ENCODE measurements at places on chromosomes 6 and 20.

- DNase-seq: no peak
These were observed 73.2 kb downstream of the RSPO3 start for GRCh38 chr6:127191716-127192115.

GRCh38 chr6:113143206-113143605 is 713.9 kb upstream of the MARCKS start:
- DNase-seq: no peak

- no peak for DNase-seq
These were observed 129.2 kb upstream of the PCSK2 start for GRCh38 chr20:17097603-17098002.

DNA sequence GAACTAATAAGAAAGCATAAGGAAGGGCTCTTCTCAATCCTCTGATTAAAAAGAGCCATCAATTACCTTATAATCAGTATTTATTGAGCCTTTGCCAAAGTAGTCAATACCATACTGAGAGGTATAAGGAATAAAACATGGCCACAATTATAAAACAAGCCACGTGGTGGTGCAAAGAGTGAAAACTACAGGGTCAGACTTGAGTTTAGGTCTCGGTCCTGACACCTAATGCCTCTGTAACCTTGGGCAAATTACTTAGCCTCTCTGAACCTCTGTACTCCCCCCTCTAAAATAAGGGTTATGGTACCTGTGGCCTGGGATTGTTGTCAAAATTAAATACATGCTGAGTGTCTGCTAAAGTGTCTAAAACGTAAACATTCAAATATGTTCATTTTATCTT is 11.8 kb downstream of the TRIM10 start:
- DNase-seq: no peak

DNA sequence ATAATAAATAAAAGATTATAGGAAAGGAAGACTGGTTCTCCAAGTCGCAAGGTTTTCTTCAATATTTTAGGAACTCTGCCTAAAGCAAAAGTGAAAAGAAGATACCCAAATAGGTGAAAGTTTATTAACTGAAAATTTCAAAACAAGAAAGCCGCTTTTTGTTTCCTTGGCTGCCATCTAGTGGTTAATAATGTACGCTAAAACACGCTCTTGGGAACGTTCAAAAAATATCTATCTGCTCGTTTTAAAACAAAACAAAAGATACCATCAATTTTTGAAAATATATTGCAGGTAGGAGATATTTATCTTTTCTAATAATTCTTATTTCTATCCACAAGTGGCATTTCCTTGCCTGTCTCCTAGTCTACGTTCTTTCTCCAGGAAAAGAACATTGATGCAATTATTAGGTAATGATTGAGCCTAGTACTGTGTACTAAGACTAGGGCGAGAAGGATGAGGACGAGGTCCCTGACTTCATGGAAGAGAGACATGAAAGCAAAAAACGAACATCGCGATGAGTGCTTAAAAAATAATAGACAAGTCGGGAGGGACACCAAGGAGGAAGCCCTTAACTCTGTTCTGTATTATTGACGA is 97.2 kb downstream of the SPTLC3 start:
- peak; percentile 10 for DNase-seq

DNA sequence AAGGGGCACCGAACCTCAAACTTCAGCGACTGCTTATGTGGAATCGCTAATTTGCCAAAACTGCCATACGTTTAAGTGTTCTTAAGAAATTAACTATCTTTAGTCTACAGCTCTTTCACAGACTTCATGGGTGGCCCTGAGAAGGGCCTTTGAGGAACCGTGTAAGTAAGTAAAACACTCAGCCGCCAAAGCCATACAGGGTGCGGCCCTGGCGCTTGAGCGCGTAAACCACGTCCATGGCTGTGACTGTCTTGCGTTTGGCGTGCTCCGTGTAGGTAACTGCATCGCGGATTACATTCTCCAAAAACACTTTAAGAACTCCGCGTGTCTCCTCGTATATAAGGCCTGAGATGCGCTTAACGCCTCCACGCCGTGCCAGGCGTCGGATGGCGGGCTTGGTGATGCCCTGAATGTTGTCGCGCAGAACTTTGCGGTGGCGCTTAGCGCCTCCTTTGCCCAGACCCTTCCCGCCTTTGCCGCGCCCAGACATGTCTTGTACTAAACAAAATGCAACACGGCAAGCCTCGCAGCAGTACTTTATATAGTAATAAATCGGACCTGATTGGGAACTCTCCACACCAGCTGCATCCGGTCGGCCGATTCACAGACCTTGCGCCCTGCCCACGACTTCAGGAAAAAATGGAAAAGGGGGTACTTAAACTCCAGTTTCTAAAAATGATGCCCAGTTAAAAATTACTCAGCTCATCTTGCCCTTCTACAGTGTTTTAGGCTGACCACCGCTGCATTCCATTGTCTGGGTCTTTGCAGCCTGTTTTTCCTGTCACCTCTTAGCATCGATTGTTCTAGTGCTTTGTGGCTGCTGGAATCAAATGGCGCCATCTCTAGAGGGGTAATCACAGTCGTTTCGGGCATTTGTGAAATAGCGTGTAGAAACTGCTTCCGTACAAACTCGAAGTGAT is 38.9 kb downstream of the OR2B2 start:
- peak; percentile 79 for DNase-seq

- no peak for DNase-seq
These were observed 31.6 kb upstream of the EZR start for GRCh38 chr6:158850807-158851115.

GRCh38 chr6:126172131-126172530 is 167.8 kb upstream of the CENPW start:
- DNase-seq: no peak

- DNase-seq: no peak
These were observed 137.6 kb downstream of the MRPL14 start for GRCh38 chr6:43989581-43990146.

DNA sequence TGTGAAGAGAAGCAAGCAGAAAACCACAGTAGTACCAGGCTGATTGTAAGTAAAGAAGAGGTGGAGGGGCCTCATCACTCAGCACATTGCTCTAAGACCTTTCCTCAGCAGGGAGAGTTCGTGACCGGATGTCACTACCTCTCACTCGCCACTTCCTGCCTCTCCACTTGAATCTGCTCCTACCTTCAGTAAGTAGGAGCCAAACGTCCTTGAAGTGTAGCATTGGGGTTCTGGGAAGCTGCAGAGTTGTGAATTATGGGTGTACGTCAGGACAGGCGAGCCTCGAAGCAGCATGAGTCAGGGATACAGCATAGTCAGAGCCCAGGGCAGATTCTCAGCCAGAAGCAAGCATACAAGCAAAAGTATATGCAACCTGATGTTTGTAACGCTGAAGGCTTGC is 224.9 kb downstream of the PHACTR1 start:
- DNase-seq: no peak
